ENCODE measurements at places on chromosomes 1 and 21.
A peak's percentile ranks its signal among the peaks of the same experiment; 100 is the strongest.

- no peak for DNase-seq
Measured at GRCh38 chr1:33319949-33320618, 814 bp downstream of the A3GALT2 start.

DNA sequence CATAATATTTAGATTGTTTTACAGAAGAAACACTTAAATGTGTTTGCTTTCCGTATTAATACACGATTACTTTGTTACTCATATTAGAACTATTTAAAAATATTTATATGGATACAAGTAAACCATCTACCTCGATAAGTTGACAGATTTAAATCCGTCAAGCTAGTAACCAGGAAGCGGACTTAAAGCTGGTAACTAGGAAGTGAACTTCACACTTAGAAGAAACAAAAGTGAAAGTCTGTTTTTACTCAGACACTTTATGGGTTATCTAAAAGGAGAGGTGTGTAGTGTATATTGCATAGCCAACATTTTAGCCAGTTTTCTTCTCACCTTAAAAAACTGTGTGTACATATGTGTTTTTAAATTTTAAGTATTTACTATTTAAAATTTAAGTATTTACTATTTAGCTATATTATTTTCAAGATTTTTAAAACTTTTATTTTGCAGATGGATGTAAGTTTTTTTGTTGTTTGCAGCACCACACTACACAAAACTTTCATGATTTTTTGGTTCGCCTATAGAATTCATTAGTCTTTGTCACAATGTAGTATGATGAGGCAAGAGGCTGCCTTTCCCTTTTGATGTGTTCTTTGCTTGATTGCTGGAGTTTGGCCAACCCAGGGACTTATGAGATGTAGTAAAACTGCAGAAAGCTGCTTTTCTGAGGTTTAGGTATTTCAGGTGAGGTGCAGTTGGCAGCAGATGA lies 2.7 kb downstream of the USP25 start:
- DNase-seq = peak; percentile 75

DNA sequence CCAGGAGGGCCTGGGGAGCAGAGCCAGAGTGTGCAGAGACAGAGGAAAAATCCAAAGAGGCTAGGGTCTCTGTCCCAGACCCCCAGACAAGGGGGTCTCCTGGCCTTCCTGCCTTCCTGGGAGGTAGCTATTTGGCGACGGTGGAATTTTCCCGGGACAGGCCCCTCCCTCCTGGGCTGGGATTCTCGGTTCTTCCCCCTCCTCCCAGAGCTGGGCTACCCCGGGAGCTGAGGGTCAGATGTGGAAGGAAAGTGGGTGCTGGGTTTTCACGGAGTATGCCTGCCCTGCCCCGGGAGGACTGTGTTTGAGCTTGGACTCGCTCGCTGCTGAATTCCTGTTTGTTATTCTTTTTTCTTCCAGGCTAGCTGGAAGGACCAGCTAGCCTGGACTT lies 759 bp downstream of the AMPD2 start:
- DNase-seq = no peak

DNA sequence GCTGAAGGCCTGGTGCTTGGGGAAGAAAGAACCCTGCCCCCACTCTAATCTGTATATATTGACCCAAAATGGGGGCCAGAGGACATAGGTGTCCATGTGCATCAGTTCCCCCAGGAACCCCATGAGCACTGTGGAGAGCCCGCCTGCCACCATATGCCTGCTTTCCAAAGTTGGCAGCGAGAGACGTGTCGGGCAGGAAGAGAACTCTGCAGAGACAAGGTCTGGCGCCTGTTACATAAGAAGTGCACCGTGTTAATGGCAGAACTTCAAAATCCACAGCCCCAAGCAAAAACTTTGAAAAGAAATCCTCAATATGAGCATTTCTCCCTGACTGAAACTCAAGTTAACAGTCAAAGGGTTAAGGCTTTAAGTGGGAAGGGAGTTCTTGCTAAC lies 8.0 kb downstream of the CTNNBIP1 start:
- no peak for DNase-seq

GRCh38 chr1:245248231-245248731 lies 93.5 kb downstream of the KIF26B start:
- DNase-seq = no peak

DNA sequence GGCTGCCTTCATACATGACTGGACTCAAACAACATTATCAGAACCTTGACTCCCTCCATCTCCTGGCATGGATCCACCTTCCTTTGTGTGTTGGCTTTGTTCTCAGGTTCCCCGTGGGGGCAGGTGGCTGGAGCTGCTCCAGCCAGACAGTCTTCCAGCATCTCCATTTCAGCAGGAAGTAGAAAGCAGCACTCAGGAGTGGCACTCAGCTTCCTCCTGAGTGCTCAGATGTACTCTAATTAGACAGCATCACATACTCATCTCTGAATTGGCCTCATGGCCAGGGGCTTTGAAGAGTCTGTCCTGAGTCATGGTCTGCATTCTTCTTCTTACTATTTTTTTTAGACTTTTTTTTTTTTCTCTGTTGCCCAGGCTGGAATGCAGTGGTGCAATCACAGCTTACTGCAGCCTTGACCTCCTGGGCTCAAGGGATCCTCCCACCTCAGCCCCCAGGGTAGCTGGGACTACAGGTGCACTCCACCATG lies 27.9 kb downstream of the OVAAL start:
- DNase-seq = peak; percentile 22

DNA sequence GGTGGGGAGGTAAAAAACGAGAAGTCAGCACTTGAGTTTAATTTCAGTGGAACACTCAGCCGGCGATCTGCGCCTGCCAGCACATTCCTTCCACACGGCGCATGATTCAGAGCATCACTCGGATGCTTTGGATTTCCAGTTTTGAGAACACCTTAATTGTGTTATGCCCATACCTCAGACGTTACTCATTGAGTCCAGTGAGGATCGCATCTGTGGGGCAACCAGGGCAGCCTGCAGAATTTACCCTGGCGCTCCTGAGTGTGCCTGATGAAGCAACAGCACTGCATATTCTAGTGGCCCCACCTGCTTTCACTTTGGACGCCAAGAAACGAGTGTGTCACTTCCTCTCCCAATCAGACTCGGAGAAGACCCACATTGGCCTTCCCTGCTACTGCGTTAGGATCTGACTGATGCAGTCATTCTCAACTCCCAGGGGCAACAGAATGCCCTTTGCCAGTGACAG lies 19.9 kb downstream of the FAM89A start:
- peak; percentile 24 for DNase-seq

DNA sequence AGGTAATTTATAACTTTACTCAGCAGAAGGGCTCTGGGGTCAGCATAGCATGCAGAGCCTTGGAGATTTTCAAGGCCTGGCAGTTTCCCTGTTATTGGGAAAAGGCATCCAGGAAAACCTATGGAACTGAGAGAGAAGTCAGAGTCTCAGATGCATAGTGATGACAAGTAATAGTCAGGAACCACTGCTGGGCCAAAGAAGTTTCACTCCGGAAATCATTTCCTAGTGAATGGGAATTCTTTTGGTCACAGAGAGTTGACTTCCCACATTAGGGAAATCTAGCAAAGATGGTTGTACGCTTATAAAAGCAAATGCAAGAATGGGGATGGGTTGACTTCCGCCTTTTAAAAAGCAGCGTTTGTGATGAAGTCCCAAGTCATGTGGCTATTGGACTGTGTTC lies 28.4 kb upstream of the RUNX1 start:
- no peak for DNase-seq

DNA sequence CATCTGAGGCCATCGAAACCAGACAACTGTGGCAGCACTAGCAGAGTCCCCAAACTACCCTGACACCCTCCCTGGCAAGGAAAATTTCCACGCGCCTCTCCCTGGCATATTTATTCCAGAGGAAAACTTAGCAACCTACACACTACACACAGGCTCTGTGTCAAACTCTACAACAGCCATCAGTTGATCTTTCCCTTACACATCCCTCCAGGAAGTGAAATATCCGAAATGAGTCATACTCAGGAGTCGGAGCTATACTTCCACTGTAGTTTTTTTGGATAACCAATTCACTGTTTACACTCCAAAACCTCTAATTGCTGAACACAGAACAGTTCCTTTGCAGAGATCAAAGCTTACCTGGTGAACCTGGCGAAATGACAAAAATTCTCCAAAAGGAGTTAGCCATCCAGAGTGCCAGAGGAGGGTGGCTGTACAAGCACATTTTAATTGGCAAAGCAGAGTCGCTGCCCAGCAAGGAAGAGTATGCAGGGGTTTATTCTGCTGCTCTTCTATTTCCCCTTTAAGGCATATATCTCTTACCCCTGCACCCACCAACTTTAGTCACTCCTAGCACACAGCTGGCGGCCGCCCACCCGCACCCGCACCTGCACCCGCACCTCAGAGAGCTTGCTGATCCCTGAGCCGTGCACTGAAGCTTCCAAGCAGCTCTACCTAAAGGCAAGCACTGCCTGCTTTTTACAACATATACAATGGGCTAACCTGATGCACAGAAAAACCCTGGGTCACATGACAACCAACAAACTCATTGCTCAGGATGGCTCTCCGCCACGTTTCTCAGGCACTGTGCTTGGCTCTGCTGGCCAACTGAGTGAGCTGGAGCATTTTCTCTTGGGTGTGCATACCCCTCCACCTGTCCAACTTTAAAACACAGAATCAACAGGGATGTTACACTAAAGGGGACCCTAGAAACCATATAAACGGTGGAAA lies 54.9 kb downstream of the CAPZB start:
- DNase-seq = no peak

DNA sequence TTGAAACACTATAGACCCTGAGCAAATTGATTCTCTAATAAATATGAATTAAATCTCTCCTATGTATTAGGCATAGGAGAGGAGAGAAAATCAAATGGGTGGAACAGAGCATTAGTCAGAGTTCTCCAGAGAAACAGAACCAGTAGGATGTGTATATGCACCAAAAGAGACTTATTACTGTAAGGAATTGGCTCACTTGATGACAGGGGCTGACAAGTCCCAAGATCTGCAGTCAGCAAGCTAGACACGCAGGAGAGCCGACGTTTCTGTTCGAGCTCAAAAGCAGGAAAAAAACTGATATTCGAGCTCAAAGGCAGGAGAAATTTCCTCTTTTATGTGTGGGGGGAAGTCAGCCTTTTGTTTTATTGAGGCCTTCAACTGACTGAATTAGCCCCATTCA lies 259.2 kb upstream of the KAZN start:
- DNase-seq = no peak

GRCh38 chr1:54407404-54408146 lies 1.4 kb upstream of the SSBP3 start:
- peak; percentile 83 for DNase-seq

GRCh38 chr1:89574621-89575020 lies 50.0 kb downstream of the LRRC8B start:
- DNase-seq = no peak

GRCh38 chr1:241375886-241376285 lies 18.9 kb upstream of the RGS7 start:
- no peak for DNase-seq

- no peak for DNase-seq
Measured at GRCh38 chr1:8915446-8915845, 30.2 kb upstream of the CA6 start.

DNA sequence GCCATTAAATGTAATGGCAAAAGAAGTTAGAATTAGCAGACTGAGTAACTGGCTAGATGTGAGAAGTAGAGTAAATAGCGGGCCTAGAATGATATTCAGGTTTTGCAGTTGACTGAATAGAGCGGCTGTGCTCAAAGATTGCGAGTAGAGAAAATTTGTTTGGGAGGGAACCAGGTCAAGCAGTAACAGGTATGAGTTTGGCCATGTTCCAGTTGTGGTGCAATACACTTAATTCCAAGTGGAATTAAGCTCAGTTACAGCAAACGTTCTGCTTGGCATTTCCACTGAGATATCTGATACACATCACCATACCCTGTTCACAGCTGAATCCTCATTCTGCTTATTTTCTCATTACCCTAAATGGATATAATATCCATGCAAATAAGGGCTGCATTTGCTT lies 1382.9 kb downstream of the MRPL39 start:
- DNase-seq = no peak

GRCh38 chr1:44822131-44822701 lies 13.9 kb downstream of the BTBD19 start:
- DNase-seq = no peak

DNA sequence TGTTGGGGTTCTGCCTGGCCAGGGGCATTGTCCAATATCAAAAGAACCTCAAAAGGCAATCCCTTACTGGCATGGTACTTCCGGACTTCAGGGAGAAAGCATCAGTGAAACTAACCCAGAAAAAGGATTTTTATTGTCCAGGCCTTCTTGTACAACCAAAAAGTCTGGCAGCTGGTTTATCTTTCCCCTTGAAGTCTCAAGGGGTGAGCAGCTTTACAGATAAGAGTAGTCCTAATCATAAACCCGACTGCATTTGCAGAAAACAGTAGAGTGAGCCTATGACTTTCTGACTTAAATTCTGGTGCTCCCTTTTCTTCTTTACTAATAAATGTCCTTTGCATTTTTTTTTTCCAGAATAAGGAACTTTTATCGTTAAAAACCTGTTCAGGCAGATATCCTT lies 104.0 kb upstream of the CHRM3 start:
- DNase-seq = no peak

- no peak for DNase-seq
Measured at GRCh38 chr1:180270530-180271271, 40.6 kb downstream of the LHX4 start.

- DNase-seq = no peak
Measured at GRCh38 chr1:86416343-86416742, 7.6 kb upstream of the CLCA2 start.

DNA sequence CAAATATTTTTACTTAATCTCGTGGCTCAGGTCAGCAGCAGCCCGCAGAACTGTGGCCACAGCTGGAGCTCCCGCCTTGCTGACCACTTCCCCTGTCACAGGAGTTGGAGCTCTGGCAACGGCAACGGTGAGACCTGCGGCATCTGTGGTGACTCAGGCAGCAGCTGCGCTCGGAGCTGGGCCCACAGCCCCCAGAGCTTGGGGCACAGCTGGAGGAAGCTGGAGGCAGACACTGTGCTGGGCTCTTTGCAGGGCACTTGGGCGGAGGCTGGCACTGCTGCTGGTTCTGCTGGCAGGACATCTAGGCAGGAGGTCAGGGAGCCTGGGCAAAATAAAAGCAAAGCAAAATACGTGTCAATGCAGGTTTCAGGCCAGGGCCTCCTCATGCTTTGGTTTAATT lies at the start of gene LCE3A:
LCE3A (minus strand) TSS at position 301 of the 400 bp plus-strand sequence; CDS start at position 301, 0 bp downstream.
- DNase-seq = peak; percentile 44

GRCh38 chr1:41546833-41547135 lies 62.3 kb upstream of the EDN2 start:
- no peak for DNase-seq

DNA sequence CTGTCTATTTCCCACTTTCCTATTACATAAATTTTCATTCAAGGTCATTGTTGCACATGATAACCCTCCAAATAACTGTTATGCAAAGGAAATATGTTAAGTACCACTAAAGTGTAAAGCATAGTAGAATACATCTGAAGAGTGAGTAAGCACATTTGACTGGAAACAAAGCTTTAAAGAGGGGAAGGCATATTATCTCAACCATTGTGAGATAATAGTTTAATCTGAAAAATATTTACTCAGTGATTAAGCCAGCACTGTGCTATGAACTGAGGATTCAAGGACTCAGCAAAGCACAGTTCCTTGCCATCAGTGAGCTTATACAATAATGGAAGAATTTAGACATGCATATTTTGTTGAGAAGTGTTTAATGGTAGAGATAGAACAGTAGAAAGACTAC lies 127.4 kb downstream of the HMCN1 start:
- DNase-seq = no peak

- DNase-seq = no peak
Measured at GRCh38 chr1:101298663-101299062, 61.8 kb downstream of the S1PR1 start.

GRCh38 chr21:25881524-25882376 lies 147.0 kb downstream of the GABPA start:
- DNase-seq = peak; percentile 69

Measured in activated CD4-positive, alpha-beta T cell treated with anti-CD3 and anti-CD28 coated beads, Interleukin-2, Interleukin-6, amounts not matched to agents 100 ng/mL and 50 ng/mL, durations not matched to agents 16 hours and 8 hours (primary cell).